Amniotic stem cell (primary cell): ENCODE measurements at places on chromosomes 2 and 18.

DNA sequence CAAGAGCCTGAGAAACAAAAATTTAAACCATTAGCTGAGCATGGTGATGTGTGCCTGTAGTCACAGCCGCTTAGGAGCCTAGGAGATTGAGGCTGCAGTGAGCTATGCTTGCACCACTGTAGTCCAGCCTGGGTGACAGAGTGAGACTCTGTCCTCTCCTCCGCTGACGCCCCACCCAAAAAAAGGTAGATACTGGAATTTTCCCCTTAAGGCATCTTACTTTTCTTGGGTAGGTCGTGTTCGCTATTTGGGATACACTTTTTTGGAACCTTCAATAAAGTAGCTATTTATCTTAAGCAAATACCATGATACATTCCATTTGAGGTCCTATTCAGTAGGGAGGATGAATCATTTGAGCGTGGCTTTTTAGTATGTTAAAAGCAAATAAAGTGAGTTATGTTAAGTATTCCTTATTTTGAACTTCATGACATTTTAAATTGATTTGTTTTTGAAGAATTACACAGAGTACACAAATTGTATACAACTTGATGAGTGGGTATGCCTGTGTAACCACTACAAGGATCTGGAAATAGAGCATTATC is 38.7 kb downstream of the RALBP1 start:
- no peak for DNase-seq

DNA sequence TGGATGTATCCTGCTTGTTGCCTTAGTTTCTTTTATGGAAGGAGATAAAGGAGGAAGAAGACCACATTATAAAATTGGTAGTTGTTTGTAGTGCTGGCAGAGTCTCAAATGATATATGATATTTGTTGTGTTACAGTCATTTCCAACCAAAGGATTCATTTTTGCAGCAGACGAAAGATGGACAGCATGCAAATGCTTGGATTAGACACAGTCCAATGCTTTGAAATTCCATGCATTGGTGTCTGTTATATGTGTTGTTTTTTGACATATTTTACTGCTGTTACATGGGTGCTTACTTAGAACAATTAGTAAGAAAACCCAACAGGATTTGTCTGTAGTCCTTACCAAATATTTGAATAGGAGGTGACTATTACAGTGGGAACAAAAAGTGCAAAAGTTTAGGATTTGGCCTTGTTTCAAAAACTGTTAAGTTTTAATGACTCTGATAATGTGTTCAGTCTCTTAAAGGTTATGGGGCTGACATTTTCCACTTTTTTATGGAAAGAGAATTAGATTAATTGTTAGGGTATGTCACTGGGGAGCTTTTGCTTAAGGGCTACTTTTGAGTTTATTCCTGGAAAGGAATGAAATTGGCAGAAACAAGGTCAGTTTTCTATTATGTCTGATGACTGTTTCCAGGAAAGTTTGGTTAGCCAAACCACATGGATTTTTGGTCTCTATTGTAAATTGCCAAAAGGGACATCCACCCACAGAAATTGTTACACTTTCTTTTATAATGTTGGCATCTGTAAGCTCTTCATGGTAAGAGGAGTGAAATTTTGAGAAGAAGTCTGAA is 229.4 kb upstream of the MMADHC start:
- DNase-seq = no peak

DNA sequence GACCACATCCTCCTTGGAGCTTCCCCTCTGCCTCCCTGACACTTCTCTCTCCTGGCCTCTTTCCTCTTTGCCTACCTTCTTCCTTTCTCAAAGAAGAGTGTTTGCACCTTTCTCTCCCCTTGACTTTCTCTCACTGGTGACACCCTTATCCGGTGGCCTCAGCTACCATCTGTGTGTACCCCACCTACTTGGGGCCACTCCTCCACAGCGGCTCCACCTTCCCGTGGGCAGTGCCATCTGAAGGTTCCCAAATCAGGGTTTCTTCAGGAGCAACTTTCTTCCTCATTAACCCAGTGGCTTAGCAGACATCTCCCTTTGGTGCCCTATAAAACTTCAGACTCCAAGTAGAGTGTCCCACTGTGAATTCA is 5.3 kb upstream of the NCL start:
- DNase-seq = no peak

- no peak for DNase-seq
These were observed 170.0 kb downstream of the AGAP1 start for GRCh38 chr2:235663875-235664274.

- no peak for DNase-seq
These were observed 207.0 kb downstream of the LDLRAD4 start for GRCh38 chr18:13425357-13426091.

- no peak for DNase-seq
These were observed 28.5 kb downstream of the GALNT14 start for GRCh38 chr2:31109633-31110192.

DNA sequence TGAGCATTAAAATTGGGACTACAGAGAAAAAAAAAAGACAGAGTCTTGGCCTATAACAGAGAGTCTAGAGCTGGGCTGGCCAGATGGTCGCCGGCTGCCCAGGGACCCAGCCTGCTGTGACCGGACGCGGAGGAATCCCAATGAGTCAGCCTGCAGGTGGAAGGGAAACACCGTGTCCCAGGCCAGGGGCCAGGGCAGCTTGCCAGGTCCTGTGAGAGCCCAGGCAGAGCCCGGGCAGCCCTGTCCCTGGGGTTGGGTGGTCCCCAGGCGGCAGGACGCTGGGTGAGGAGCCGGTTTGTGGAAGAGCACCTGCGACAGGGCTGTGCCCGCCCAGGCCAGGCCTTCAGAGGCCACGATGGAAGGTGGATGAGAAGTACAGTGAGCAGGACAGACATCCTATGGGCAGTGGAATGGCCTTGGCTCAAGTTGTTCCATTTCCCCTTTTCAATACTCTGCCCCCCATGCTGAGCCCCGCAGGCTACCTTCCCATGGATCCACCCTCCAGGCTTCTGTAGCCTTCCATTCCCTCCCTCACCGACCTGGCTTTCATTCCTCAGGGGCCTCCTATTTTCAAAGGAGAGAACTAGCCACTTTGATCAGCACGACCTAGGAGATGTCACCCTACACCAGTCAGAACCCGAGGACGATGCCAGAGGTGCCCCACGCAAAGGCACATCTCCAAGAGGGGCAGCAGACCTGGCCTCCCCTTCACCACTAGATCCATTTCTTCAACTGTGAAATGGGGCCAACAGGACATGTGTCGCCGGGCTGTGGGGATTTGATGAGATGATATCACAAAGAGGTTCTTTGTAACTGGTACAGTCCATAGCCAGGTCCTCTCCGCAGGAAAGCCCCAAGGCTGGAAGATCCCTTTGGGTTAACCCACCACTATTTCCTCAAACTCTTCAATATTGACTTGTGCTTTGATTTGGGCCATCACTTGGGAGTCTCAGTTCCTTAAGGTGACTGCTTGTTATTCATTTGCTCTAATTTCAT is 87.5 kb downstream of the POLR1A start:
- no peak for DNase-seq

DNA sequence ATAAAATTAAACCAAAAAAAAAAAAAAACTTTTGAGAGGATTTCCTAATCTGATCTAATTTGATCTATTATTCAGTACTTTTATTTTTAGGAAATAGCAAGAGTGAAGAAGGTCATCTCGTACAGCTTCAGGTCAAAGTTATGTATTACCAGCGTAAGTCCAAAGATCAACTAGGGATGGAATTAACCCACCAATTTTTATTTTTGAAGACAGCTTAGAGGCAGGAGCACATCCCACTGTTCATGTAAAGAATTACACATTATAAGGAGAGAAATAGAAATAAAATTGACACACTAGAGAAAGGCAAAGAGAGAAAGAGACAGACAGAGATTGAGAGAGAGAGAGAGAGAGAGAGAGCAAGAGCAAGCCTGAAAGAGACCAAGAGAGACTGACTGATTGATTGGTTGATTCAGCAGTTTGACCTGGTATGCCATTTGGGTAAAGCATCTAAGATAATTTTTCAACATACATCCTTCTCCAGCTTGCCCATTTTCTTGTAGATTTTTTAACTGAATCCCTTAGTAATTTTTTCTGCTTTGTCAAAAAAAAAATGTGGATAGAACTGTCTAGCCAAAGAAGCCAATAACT is 25.1 kb downstream of the DOCK10 start:
- no peak for DNase-seq

DNA sequence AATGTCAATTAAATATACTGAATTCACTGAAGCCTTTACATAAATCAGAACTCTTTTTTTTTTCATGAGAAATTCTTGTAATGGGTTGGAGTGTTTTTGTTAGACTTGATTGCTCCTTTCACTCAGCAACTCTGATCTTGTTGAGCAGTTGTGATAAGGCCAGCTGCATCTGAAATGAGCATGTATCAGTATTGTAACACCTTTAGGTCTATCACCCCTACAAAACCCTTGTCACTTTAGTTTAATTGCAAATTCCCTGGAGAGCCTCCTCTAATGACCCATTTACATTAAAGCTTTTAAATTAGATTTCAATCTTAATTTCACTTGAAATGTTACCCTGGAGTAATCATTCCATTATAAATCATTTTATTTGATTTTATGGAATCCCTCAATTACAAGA is 346.8 kb upstream of the TCF4 start:
- DNase-seq = no peak

DNA sequence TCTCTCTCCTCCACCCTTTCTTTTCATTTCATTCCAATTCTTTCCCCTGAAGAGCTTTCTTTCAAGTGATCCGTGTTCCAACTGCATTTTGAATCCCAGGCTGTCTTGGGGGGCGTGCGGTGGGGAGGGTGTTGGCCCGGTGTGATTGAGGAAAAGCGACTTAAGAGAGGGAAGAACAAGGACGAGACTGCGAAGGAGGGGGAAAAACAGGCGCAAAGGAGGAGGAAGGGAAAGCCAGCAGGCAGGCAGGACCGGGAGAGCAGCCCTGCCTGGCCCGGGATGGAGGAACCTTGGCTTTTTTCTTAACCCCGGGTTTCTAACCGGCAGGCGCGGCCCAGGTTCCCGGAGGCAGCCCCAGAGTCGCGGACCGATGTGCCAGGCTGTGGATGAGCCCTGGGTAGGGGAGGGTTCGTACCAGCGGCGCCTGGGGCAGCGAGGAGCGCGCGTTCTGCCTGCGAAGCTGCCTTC is 1.3 kb downstream of the ADCYAP1 start:
- DNase-seq = no peak

GRCh38 chr2:191797942-191798876 is 48.7 kb downstream of the CAVIN2 start:
- no peak for DNase-seq

DNA sequence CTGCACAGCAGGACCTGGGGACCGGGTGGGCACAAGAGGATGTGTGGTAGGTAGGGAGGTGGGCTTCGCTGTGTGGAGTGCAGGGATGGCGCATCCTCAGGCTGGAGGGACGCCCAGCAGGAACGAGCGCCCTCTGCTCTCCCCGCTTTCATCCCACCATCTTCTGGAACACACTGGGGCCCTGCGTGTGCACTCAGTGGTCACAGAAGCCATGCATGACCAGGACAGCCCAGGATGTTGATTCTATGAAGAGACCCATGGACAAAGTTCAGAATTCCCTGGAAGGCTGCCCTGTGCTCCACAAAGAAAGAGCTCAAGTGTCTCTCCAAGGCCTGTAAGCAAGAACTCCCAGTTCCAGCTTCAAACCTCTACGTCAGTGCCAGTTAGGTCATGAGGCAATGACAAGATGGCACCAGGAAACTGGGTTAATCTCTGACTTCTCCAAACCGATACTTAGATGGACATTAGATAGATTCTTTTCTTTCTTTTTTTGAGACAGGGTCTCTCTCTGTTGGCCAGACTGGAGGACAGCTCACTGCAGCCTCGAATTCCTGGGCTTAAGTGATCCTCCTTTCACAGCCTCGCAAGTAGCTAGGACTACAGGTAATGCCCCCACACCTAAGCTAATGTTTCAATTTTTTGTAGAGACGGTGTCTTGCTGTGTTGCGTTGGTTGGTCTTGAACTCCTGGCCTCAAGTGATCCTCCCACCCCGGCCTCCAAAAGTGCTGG is 3.4 kb downstream of the SLC66A2 start:
- no peak for DNase-seq

- DNase-seq = no peak
These were observed 7.3 kb downstream of the RPS27A start for GRCh38 chr2:55239656-55240222.

- no peak for DNase-seq
These were observed 56.3 kb upstream of the ZDBF2 start for GRCh38 chr2:206218156-206218555.

GRCh38 chr2:72028351-72028995 is 119.2 kb downstream of the CYP26B1 start:
- DNase-seq = no peak

GRCh38 chr2:16950436-16950835 is 284.8 kb upstream of the CYRIA start:
- DNase-seq = no peak

DNA sequence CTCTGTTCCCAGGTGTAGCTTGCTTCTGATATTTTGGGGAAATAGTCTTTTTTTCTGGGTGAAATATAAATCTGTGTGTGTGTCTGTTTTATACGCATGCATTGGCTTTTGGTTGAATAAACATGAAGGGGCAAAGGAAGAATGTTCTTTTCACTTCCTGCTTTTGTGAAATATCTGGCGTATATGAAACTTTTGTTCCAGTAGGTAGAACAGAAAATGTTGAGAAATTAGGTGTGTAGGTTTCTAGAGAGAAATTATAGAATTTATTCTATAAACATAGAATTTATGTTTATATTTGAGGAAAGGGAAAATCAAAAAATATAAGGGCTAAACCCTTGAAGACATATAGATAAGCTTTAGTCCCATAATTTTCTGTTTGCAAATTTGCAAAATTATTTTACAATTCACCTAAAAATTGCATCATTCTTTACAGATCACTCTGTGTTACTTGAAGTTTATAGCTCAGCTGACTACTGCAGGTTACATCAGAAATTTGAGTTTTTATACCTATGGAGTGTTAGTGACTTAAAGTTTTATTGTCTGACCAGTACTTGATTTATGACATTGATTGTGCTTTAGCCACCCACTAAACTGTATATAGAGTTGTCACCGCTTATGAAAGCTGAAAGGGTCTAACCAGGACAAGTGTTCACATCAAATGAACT is 116.1 kb downstream of the FAM117B start:
- DNase-seq = no peak

GRCh38 chr2:185245806-185246205 is 492.8 kb upstream of the FSIP2 start:
- no peak for DNase-seq

- DNase-seq = peak; percentile 34
These were observed 92.3 kb upstream of the SMAD2 start for GRCh38 chr18:48022531-48023329.

GRCh38 chr2:235996419-235996818 is 171.8 kb downstream of the GBX2 start:
- no peak for DNase-seq

- DNase-seq = no peak
These were observed 12.4 kb upstream of the EPAS1 start for GRCh38 chr2:46284796-46285195.

- no peak for DNase-seq
These were observed 59.9 kb upstream of the B3GNT7 start for GRCh38 chr2:231335591-231335990.
